ENCODE measurements at places on chromosomes 6 and 20.

DNA sequence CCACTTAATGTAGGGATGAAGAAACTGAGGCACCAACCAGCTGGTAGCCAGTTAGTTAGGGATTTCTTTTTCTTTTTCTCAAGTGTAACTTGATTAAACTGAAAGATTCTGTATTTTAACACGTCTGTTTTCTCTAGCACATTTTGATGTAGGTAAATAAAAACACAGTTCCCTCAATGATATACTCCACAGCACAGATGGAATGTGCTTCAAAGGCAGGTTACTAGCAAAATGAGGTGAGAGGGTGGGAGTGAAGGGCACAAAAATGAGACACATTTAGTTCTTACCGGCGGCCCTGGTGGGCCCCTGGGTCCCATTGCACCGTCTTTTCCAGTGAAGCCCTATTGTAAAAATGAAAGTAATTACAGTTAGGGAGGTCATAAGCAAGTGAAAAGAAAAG lies 108.9 kb downstream of the COL12A1 start:
- no peak for DNase-seq

- no peak for DNase-seq
Measured at GRCh38 chr20:36830791-36831691, 44.9 kb upstream of the TLDC2 start.

DNA sequence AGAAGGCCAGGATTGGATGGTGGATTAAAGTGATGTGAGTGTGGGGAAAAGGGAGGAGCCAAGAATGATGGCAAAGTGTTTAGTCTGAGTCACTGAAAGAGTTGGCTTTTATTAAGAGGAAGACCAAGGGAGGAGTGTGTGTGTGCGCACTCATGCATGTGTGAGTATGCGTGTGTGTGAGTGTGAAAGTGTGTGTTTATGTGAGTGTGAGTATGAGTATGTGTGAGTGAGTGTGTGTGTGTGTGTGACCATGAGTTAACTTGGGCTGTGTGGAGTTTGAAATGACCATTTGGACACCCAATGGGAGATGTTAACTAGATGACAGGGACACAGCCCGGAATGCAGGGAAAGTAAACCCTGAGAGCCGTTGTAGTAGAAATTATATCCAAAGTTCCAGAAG lies 57.6 kb upstream of the EYA2 start:
- DNase-seq: no peak

DNA sequence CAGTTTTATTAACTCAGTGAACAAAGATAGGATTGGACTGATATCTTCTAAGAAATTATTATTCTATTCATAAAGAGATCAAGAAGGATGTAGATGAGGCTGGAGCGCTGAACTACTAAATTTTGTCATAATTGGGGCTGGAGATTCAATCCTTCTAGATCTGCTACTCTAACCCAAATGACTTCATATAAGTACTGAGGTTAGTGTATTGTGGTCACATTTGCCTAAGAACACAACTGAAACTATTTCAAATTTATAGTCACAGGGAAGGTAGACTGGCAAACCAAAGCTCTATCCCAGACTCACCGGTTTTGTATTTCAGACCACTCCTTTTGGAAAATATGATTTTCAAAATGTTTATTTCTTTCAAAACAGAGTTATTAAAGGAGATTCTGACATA lies 96.7 kb downstream of the BMP5 start:
- DNase-seq: no peak

DNA sequence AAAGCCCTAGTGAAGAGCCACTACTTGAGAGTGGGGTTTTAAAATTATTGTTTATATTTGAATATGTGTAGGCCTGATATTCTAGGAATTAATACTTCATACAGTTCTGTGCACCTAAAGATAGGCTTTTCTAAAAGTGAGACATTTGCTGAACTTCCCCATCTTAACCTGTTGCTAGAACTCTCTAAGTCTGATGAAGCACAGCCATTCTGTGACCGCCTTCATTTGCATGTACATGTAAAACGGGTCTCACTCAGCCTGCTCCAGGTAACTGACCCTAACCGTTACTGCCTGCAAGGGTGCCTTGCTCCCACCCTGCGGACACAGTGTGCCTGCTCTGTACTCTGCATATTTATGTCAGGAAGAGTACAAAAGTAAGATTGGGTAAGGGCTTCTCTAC lies 44.3 kb upstream of the IRF4 start:
- no peak for DNase-seq

DNA sequence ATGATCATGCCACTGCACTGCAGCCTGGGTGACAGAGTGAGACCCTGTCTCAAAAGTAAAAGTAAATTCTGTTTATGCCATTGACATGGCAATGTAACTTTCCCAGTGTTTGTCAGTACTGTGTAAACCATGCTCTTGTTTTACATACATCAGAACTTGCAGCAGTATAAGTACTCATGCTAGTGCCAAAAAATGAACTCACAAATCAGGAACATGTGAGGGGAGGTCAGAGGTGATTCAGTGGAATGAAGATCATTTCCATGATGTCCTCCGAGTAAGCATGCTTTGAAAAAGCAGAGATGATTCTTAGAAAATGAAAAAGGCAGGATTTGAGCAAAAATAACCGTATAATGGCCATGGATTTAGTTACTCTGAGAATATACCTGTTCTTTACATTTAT lies 81.9 kb downstream of the ANKS1A start:
- no peak for DNase-seq

GRCh38 chr6:4903751-4904370 lies 100.0 kb downstream of the RPP40 start:
- no peak for DNase-seq

DNA sequence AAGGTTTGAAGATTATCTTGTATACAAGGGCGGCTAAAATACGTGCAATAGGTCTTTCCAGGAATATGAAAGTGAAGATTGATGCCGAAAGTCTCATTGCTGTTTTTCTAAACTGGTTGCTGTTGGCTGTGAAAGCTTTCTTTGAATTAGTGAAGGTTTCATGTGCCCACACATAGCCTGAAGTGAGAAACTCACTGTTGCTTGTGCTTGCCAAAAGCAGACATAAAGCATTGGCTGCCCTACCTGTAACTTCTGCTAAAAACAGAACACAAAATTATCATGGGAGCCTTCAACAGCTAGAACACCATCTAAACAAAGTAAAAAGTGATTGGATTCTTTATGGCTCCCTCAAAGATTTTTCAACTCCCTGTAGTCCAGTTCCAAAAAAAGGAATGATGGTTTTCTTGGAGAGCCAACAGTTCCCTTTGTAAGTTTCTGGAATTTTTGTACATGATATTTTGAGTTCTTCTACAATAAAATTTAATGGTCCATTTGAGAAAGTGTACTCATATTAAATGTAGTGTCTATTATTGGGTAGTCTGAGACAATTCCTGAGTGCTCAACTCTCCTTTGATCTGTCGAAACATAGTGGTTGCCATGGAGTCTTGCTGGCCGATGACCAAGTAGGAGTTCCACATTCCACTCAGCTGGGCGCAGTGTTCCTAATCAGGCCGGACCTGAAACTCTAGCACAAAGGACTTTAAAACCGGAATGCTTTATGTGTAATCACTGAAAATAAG lies 68.5 kb downstream of the PLEKHG1 start:
- peak; percentile 68 for DNase-seq

- no peak for DNase-seq
Measured at GRCh38 chr20:1792274-1792673, 102.9 kb upstream of the SIRPA start.

DNA sequence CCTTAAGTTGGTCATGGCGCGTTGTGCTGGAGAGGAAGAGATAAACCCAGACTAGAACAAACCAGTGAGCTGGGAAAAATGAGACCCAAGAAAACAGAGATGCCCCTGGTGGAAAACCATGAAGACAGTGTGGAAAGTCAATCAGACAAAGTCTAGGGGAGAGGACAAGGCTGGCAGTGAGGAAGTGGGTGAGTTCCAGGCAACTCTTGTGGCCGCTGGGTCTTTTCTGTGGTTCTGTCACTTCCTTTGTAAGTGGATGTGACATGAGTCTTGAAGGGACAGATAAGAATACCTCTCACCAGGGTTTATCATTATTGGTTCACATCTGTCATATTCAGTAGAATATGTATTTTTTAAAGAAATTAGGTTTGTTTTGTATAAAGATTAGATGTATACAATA lies 738.4 kb downstream of the DHX35 start:
- no peak for DNase-seq

DNA sequence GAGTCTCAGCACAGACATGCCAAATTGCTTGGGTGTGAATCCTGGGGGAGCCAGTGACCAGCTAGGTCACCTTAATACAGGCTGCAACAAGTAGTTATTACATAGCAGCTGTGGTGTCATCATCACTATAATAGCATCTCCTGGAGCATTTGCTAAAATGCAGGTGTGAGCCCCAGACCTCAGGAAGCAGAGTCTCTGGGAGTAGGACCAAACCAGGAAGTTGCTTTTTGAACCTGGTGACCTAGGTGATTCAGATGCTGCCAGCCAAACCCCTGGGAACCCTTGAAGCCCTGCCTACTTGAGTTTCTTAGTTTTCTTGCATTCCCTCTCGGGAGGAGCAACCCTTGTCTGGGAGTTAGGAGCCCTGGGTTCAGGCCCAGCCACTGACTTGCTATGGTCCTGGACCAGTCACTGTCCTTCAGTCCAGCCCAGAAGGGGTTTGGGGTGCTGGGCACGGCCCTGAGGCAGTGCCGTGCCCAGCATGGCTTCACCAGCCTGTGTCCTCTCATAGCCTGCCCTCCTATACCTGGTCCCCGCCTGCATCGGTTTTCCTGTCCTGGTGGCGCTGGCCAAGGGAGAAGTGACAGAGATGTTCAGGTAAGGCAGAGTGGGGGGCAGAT lies 39.3 kb upstream of the ID1 start:
- DNase-seq: no peak

GRCh38 chr6:170257376-170257775 lies 33.5 kb downstream of the DLL1 start:
- peak; percentile 21 for DNase-seq

DNA sequence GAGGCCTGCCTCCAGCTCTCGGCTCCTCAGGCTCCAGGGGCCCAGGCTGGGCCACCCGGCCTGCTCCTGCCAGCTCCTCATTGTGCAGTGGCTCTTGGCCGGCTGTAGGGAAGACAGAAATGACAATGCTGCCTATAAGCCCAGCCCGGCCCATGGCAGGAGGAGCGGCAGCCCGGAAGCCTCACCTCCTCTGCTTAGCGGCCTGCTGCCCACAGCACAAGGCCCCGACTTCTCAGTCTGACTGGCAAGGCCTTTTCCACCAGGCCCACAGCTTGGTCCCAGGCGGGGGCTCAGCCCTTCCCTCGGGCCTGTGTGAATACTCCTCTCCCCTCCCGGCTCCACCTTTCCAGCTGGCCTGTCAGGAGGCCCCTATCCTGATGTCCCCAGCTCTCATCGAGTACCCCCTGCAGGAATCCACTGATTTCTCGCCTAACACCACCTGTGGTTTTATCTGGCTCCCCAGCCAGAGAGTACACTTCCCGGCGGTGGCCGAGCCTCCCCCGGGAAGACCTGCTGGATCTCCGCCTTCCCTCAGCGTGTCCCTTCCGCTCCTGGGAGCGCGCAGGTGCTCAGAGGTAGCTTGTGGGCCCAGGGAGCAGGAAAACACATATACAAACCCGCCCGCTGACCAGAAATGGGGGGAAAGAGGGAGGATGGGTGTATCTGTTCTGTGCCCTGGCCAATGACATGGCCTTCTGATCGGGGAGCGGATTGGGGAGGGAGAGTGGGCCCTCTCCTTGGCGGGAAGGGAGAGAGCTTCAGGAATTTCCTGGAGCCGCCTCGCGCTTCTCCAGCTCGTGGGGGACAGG lies 963 bp downstream of the DDRGK1 start:
- DNase-seq: peak; percentile 48

GRCh38 chr20:38861071-38861401 lies 55.5 kb downstream of the PPP1R16B start:
- no peak for DNase-seq

DNA sequence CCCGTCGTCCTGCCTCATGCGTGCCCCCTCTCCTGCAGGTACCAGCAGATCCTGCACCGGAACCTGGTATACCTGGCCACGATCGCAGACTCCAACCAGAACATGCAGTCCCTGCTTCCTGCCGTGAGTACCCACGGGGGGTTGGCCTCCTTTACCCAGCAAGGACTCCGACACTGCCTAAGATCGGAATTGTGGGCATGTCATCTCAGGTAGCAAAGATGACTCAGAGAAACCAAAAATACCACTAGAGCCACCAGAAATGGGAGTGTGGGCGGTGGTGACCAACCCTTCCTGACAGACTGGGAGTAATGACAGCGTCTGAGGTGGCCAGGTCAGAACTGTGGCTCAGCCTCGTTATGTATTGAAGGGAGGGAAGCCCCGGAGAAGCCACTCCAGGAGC lies 16.3 kb downstream of the SS18L1 start:
- no peak for DNase-seq

GRCh38 chr6:84773431-84774156 lies 9.2 kb upstream of the TBX18 start:
- DNase-seq: no peak

GRCh38 chr6:156720691-156721685 lies 56.2 kb upstream of the ARID1B start:
- no peak for DNase-seq

DNA sequence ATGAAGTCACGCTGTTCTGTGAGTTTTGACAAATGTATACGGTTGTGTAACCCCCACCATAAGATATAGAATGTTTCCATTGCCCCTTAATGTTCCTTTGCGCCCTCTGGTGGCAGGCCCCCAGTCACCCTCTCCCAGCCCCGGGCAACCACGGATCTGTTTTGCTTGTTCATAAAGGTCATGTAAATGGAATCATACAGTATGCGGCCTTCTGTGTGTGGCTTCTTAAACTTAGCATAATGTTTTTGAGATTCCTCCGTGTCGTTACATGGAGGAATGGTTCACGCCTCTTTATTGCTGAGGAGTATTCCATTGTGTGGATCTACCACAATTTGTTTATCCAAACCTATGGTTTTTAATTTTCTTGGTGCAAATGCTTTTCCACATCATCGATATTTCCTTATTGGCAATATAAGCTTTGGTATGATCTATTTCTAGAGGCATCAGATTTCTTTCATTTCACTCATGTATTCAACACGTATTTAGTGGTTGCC lies 28.4 kb downstream of the LYRM2 start:
- peak; percentile 56 for DNase-seq

GRCh38 chr6:32439602-32440214 lies at the start of gene HLA-DRA:
HLA-DRA (plus strand) TSS chr6:32439887; CDS start chr6:32439951, 64 bp downstream.
- DNase-seq: peak; percentile 1

DNA sequence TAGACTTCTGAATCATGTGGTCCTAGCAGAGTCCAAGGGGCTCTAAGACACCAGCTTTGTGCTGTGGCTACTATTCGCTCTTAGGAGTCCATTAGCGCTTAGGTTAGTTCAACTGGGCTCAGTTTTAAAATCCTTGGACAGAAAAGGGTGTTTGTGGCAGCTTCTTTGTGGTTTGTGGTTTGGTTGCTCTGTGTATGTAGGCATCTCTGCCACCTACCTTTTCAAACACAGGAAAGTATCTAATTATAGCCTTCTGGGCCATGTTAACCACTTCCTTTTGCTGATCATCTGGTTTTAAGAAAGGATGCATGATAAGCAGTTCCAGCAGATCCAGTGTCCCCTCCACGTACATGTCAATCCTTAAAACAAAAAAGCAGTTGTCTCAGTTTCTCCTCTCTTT lies 10.8 kb downstream of the GSTA4 start:
- DNase-seq: no peak

- DNase-seq: peak; percentile 66
Measured at GRCh38 chr6:111993342-111993741, 60.6 kb upstream of the CCN6 start.
